ENCODE measurements at places on chromosomes 12 and 14.

- no peak for DNase-seq
Observed at GRCh38 chr14:47390831-47391504, 284.4 kb downstream of the MDGA2 start.

GRCh38 chr12:4283512-4284255, 10.1 kb downstream of the CCND2 start:
- no peak for DNase-seq

- DNase-seq, result no peak
Observed at GRCh38 chr14:103418481-103418818, 33.2 kb downstream of the MARK3 start.

DNA sequence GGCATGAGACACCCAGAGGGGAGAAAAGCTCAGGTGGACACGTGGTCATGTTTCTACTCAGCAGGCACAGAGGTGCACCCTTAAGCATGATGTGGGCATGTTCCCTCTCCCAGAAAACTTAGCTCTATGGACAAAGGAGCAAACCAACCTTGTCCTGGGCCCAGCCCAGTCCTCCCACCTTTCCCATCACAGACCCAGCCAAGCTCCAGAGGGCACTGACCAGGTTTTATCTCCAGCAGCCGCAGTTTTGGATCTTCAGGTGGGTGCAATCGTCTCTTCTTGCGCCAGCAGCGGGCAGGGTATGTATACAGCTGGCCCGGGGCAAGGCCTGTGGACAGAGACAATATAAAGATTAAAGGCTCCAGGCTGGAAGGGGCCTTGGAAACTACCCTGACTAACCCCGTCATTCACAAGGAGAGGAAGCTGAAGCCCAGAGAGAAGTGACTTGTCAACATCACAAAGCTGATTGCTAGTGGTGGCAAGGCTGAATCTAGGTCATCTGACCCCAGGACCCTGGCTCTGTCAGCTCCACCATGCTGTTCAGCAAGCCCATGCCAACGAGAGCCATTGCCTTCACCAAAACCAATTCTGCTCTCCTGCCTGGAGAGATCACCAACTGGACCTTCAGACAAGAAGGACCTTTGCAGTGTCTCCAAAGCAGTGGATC, 140.7 kb downstream of the DPF3 start:
- DNase-seq, result no peak

GRCh38 chr12:4279198-4279690, 5.7 kb downstream of the CCND2 start:
- no peak for DNase-seq

GRCh38 chr14:64329149-64329548, 35.0 kb upstream of the ESR2 start:
- DNase-seq, result no peak

DNA sequence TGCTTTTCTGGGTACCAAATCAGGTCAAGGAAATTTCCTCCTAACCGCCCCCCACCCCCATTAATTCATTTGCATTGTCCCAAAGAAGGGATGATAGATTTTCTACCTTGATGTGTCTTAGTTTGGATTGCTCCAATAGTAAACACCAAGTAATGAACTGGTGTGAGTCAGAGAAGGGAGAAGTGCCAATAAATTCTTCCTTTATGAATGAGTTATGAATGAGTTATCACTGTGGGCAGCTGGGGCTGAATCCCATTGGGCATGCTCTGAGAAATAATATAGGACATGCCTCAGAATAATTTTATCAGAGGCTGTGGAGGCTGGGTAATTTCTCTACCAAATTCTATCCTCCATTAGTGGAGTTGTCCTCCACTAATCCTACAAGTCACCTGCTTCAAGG, 277.9 kb upstream of the FLRT2 start:
- DNase-seq, result no peak

GRCh38 chr14:29317423-29317822, 550.8 kb downstream of the FOXG1 start:
- no peak for DNase-seq

- no peak for DNase-seq
Observed at GRCh38 chr14:57066887-57067513, 201.7 kb downstream of the EXOC5 start.

GRCh38 chr12:132078190-132078589, 65.9 kb downstream of the DDX51 start:
- no peak for DNase-seq

GRCh38 chr12:21607701-21608100, 3.1 kb upstream of the GYS2 start:
- no peak for DNase-seq

DNA sequence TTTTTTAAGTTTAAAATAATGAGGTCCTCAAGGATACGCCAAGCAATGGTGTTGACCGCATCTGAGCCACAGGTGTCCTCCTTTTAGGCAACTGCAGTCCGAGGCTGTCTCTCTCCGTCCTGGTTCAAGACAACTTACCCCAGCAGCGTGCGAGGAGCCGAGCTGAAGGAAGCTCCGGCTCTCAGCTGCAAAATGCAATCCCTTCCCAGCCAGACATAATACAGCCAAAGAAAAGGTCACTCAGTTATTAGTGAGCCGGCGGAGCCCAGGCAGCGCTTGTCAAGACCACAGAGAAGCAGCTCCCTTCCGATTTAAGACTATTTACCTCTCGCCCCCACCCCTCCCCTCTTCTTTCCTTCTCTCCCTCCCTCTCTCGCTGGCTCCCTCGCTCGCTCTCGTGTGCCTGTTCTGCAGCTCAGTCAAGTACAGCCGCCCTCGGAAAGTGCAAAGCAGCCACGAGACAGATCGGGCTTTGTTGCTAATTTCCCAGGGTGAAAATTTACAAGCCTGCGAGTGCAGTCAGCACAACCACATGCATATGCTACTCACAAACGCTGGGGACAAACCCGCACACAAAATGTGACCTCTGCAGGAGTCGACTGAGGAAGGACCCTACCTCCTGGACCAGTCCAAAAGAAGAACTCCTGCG, 363 bp upstream of the LMO3 start:
- DNase-seq, result no peak

GRCh38 chr14:82778601-82779000, 1244.9 kb upstream of the SEL1L start:
- no peak for DNase-seq

Measured in activated gamma-delta T cell treated with Interleukin-2 at 50 U/mL for 16 hours (primary cell).